Fibroblast of lung (primary cell): ENCODE measurements at places on chromosomes 6 and 20. TPM values are rescaled to one million over a fixed set of nuclear protein-coding genes. Genes with fewer than 3 reads are reported as not detected.

DNA sequence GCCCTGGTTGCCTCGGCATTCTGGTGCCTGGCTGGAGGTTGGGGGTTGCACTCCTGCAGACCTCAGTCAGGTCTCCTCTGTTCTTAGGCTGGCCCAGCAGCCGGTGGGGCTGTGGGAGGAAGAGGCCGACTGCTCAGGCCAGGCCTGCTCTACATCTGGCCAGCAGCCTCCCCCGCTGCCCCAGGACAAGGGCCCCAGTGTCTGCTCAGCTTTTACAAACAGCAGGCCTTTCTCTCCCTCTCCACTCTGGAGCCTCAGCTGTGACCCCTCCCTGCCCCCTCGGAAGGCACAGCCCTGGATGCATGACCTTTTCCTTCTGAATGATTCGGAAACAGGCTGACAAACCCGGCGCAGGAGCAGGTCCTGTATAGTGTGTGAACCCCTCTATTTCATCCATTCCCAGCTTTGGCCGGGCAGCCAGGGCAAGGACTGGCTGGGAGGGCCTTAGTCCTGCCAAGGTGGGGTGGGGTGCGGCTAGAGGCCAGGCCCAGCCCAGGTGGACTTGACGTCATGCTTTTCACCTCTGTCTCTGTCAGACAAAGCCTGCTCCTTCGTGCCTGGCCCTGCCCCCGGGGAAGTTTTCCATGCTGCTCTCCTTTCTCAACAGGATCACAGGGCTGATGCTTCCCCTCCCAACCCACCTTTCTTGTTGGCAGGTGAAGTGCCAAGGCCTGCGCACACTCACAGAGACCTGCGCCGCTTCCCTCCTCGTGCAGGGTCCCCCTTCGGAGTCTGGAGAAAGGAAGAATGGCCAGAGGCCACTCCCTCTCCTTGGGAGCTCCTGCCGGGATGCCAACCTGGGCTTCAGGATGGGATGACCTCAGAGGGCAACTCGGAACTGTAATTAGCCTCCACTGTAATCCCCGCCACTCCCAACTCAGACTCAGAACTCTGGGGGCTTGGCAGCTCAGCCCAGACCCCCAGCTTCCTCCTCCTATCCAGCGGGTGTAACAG is 10.1 kb upstream of the ITPR3 start:
- DNase-seq, result no peak

DNA sequence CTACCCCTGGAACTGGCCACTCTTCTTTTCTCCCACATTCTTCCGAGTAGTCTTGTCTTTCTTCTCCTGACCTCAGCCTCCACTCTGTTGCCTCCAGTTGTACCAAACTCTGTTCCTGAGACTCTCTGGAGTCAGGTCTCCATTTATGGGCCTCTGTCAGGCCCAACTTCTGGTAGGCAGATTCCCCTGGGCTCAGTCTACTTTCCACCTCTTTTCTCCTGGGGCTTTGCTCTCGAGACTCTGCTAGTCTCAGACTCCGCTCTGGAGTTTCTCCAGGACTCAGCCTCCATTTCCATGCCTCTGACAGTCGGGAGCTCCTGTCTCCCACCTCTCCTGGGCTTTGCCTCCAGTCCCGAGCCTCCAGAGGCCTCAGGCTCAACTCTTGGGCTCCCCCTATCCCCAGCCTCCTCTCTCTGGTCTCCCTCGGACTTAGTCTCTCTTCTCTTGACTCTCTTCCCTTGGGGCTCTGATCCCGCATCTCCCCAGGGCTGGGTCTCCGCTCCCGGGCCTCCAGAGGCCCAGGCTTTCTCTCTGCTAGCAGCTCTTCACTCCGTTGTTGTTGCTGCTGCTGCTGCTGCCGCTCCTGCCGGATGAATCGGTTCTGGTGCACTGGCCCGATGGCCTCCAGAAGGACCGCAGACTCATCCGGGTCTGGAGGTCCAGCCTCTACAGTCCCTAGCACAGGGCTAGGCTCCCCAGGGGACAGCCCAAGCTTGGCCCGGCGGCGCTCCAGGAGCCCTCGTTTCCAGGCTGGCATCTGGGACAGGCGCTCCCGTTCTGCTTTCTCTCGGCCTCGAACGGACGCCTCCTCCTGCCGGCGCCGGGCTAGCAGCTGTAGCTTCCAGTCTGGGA is 1.1 kb downstream of the PPP1R18 start:
- DNase-seq, result no peak

DNA sequence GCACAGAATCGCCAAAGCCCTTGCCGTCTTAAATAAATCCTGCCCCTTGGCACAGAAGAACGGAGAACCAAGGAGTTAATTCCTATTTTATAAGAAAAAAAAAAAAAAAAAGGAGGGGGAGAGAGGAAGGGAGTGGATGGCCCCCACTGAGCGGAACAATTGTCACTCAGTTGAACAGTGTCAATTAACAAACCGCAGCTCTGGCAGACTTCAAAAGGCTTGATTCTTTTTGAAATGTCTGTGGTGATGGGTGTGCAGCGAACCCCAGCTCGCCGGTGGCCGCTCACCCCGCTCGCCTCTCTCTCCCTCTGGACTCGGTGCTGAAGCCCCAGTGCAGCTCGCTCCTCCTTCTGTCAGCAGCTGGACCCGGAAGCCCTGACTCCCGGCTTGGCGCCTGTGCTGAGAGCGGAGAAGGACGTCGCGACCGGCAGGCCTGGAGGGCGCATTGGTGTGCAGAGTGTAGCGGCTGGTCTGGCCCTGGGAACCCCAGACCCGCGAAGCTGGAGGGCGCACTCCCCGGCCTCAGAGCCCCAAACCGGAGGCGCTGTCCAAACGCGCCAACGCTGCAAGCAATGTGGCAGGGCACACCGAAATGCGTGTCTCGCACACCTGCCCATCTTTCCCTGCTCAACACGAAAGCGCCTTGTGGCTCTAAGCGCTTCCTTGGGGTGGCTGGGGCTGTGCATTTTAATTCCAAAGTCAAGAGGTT is 3.4 kb downstream of the LINC00237 start:
- no peak for DNase-seq

DNA sequence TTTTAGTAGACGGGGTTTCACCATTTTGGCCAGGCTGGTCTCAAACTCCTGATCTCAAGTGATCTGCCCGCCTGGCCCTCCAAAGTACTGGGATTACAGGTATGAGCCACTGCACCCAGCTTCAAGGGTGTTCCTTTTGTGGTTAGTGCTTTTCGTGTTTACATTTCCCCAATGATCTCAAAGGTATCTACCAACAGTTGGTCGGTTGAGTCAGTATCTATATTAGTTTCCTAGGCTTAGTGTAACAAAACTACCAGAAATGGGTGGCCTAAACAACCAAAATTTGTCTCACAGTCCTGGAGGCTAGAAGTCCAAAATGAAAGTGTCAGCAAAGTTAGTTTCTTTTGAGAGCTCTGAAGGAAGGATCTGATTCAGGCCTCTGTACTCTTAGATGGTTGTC is 30.1 kb downstream of the CASP8AP2 start:
- DNase-seq, result no peak

- no peak for DNase-seq
Measured at GRCh38 chr20:43957392-43957791, 42.7 kb downstream of the TOX2 start.

Gene SERPINB1
- total RNA-seq, result 19.3 TPM in 2 replicates
